ENCODE measurements at places on chromosomes 5 and 9.

DNA sequence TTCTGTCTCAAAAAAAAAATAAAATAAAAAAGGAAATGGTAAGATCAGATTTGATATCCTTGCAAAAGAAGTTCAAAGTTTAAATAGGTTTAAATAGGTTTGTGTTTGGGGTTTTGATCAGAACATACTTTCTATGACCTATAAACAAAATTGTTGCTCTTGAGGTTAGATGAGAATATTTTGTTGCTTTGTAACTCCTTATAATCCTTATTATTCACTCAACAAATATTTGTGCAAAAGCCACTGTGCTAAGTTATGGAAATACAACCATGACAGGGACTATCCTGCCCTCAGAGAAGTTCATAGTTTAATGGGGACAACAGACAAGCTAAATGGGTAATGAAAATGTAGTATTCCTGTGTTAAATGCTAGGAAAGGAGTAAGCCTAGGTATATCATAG lies 71.5 kb downstream of the INVS start:
- no peak for DNase-seq

DNA sequence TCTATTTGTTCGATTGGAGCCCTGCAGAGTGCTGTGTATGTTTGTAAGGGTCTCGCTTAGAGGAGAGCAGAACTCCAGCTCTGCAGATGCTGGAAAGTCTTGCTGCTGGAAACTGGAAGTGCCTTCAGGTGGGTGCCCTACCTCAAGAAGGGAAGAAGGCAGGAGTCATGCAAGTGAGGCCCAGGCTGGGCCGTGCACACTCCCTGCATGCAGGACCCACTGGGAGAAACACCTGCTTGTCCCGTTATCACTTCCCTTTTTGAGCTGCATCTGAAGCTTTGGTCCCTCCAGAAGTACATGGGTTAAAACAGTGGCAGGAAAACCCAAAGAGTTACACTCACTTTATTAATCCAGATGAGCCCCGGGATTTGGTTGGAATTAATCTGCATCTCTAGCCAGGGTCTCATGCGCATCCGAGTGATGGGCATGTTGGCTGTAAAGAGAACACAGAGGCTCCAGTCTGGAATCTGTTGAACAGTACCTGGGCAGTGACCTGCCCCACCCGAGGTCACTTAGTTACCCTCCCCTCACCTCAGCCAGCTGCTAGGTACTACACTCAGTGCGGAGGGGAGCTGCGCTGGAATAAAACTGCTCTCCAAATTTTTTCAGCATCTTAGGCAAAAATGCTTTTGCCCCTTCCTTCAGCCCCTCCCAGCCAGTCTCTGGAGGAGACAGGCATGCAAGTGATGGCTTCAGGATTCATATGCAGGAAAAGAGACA lies 1.4 kb downstream of the IRF1 start:
- DNase-seq, result no peak

DNA sequence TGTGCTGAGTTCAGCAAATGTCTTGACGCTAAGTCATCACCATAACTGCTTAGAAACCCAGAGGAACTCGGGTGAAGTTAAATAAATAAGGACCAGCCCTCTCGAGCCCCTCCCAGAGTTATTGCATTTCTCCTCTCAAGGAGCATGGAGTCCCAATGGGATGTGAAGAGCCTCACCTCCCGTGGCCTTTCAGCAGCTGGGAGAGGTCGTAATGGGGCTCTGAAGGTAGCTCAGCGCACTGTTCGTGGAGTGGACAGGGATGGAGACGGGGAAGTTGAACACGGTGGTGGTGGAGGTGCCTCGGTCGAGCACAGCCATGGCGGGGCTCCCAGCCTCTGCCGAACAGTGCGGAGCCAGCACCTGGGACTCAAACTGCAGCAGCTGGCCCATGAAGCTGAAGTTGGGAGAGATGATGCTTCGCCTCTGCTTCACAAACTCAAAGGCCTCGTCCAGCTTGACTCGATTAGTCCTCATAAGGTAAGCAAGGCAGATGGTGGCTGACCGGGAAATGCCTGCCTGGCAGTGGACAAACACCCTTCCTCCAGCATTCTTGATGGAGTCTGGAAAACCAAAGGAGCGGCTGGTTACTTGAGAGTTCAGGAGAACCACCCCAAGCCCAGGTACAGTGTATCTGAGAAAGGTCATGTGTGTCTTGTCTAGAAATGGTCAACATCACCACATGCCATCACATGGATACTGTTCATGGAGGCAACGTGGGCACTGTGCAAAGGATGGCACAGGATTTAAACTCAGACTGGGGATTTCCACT lies 2.2 kb downstream of the DUSP1 start:
- no peak for DNase-seq

DNA sequence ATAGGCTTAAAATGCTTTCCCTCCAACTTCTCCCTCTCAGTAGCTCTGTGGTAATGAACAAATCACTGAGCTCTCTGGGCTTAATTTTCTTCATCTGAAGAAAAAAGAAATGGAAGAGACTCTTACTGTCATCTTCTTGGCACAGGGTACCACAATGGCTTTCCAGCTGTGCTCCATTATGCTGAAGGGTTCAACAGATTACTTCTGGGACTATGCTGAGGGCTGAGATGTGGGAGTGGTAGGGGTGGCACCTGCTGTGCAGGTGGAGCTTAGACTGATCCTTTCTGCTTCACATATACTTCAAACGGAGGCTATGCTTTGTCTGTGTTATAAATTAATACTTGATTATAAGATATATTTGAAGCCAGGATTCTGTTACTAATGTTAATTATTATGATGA lies 840.2 kb upstream of the C9orf72 start:
- no peak for DNase-seq

DNA sequence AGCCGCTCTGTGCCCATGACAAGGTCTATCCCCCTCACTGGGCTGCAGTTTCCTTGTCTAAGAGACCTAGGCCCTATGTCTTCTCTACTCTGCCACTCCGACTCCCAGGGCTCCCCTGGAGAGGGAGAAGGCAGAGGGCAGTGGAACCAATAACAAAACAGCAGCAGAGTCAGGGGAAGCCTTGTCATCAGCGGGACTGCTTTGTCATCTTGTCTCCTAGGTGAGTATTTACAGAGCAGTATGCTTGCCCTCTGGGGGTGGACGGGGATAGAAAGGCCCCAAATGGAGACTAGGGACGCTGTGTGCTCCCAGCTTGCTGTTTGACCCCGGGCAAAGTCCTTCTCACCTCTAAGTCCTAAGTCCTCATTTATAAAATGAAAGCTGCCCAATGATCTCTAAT lies 318.5 kb downstream of the CDK5RAP2 start:
- no peak for DNase-seq

DNA sequence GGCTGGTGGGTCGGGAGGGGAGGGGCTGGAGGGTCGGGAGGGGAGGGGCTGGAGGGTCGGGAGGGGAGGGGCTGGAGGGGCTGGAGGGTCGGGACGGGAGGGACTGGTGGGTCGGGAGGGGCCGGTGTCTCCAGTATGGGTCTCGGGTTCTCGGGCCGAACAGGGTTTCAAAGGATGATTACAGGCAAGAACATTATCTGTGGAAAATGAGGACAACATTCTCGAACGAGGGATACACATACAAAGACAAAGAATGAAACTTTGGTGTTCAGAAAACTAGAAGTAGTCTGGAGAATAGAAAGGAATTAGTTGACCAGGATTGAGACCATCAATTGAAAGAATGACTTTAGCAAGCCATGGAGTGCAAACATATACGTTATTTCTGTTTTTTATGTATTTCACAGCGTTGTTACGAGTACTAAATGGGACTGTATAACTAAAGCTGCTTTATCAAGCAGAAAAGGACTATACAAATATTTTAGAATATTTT lies 360 bp upstream of the ZCCHC10 start:
- DNase-seq, result no peak

GRCh38 chr9:128568470-128569078 lies 16.2 kb downstream of the SPTAN1 start:
- DNase-seq, result no peak

DNA sequence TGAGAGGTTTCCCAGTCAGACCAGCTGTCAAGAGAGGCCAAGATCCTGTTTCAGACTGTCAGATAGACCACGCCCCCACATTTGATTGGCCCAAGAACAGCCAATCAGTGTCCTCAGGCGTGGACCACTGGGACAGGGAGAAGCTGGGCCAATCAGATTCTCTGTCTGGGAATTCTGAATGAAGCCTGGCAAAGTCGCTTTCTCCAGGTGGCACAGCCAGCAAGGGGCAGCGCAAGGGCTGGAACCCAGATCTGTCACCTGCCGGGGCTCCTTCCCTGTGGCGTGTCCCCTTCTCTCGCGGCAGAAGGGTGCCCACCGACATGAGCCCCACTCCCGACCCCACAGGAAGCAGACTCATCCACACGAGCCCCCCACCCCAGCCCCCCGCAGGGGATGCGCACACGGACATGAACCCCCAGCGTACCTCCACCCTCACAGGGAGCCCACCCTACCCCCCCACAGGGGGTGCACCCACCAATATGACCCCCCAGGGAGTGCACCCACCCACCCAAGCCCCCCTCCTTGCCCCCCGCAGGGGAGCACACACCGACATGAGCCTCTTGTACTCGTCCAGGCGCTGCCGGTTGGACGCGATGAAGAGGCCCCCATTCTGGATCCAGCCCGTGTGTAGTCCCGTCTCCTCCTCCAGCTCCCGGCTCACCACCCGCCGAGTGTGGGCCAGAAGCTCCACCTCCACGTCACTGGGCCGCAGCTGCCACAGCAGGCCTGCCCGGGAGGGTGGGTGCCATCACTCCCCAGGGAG lies 6.1 kb downstream of the SARDH start:
- DNase-seq, result no peak

DNA sequence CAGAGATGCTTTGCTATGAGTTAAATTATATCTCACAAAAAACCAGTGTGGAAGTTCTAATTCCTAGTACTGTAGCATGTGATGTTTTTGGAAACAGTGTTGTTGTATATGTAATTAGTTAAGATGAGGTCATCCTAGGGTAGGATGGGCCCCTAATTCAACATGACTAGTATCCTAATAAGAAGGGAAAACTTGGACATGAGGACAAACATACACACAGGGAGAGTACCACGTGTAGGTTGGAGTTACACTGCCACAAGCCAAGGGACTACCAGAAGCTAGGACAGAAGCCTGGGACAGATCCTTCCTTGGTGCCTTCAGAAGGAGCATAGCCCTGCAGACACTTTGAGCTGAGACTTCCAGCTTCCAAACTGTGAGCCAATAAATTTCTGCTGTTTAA lies 234.2 kb downstream of the MCTP1 start:
- DNase-seq, result no peak

DNA sequence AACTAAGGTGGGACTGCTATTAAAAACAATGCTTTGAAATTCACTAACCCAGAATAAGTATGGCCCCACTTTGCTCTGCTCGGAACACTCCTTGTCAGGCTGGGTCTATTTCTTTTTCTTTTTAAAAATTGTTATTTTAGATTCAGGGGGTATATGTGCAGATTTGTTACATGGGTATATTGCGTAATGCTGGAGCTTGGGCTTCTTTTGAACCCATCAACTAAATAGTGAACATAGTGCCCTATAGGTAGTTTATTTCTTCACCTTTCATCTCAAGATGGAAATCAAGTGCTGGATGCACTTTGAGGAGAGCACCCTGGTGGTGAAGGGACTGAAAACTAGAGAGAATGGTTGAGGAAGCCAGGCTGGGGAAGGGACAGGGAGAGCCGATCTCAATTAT lies 51.0 kb downstream of the GLRA1 start:
- DNase-seq, result no peak

- no peak for DNase-seq
These were observed 229.9 kb downstream of the EBF1 start for GRCh38 chr5:158869854-158870253.

DNA sequence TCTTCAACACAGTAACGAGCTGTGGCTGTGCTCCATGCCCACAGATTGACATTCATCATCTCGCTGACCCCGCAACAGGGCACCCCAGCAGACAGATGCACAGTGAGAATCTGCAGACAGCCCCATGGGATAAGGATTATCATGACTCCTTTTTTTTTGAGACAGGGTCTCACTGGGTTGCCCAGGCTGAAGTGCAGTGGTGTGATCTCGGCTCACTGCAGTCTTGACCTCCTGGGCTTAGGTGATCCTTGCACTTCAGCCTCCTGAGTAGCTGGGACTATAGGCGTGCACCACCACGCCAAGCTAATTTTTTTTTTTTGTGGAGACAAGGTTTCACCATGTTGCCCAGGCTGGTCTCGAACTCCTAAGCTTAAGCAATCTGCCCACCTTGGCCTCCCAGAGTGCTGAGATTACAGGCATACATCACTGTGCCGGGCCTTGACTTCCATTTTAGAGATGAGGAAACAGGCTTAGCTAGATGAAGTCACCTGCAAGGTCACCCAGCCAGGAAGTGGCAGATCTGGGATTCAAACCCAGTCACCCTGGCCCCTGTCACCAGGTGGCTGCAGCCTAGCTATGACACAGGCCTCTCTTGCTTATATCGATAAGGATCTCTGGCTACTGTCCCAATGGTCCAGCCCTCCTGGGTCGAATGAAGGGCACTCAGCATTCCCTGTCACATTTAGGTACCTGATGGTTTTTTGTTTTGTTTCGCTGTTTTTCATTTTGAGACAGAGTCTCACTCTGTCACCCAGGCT lies 5.1 kb downstream of the AIF1L start:
- no peak for DNase-seq

DNA sequence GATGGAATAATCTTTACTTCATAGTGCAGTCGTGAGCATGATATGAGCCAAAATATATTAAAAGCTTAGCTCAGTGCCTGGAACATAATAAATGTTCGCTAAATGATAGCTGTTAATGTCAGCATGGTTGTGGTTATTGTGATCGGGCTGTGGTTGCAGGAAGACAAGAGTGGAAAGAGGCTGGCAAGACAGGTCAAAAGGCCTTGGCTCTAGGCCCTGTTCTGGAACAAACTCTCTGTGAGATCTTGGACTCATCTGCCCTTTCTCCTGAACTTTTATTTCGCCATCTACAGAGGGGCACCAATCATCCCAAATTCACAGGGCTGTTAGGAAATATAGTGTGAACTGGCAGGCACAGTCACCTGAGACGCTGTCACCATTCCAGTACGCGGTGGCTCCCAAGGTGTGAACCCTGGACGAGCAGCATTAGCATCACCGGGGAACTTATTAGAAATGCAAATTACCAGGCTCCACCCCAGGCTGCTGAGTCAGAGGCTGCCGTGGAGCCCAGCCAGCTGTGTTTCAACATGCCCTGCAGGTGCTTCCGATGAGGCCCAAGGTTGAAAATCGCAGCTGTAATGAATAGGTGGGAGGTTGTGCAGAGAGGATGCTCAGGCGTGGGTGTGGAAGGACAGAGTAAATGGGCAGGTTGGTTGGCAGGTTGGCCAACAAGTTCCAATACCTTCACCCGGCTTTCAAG lies 50.2 kb upstream of the SAP30L start:
- peak; percentile 38 for DNase-seq

Measured in keratinocyte (primary cell).